CD4-positive, alpha-beta T cell treated with Interleukin-4 for 1 hour (primary cell): ENCODE measurements at places on chromosomes 13 and 19.
A peak's percentile ranks its signal among the peaks of the same experiment; 100 is the strongest.

- DNase-seq: peak; percentile 43
These were observed 232.2 kb downstream of the DLEU7 start for GRCh38 chr13:50611117-50611781.

- DNase-seq: peak; percentile 80
These were observed 25.7 kb upstream of the TPTE2 start for GRCh38 chr13:19586904-19587634.

GRCh38 chr19:19477705-19478383 is 37.5 kb downstream of the TSSK6 start:
- no peak for DNase-seq

GRCh38 chr19:18013210-18014111 is 5.5 kb downstream of the ARRDC2 start:
- DNase-seq: no peak

DNA sequence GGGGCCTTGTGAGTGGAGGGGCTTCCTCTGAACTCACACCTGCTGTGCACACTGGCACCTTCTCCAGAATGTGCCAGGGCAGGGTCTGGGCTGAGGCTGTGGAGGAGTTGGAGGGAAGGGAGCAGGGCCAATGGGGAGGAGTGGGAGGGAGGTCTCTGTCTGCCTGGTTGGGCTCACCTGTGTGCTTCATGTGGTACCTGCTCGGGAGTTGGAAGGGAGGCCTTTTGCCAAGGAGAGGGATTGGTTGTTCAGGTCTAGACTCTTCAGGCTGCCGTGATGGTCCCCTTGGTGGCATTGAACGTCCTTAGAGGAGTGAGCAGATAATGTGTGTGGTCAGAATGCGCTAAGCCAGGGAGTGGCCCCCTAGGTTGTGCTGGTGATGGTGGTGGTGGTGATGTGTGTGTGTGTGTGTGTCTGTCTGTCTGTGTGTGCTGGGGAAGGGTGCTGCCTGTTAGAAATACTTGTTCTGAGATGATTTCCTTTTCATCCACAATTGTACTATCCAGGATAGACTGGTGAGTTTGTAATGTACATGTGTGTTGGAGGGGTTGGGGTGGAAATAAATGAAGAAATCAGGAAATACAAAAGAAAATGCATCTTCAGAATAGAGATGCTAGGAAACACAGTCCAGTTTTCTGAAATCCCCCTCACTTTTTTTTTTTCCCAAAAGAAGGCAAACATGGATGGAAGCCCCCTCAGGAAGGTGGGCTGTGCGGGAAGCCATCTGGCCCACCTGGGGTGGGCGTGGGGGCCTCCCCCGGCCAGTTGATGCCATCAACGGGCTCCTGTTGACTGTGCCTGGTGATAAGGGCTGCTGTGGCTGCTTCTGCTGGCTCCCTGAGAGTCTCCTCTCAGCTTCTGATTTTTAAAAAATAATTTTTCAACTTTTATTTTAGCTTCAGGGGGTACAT is 140.5 kb upstream of the ZNF536 start:
- DNase-seq: no peak

GRCh38 chr13:74573654-74574053 is 439.4 kb upstream of the KLF12 start:
- DNase-seq: no peak

DNA sequence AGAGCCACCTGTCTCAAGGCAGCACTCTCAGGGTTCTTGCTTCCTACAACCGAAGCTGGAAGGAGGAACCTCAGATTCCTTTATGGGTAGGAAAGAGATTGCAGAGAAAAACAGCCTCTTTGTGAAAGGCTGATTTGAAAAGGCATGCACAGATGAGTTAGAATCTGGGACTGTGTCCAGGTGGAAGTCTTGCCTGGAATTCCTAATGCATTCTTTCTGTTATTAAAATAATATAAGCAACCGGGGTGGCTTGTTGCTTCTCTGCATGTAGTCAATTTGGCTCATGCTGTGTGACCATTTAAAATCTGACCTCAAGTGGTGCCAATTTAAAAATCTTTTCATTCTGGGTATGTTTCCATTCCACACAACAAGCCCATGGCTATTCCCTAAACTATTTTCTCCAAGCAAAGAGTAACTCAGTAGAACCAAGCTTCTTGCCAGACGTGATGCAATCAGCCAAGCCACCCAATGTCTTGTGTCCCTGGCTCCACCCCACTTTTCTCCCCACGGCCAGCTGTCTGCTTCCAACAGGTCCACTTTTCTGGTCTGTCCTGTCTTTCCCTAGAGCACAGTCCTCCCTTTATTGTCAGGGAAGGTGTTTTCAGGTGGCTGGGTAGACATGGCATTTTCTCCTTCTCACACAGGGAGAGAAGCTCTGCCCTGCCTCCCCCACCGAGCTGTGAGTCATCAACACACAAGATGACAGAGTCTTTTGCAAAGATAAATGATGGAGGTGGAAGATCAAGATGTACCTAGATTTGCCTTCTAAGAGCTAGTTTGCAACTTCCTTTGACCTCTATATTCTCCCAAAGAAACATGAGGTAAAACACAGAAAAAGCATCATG is 394.3 kb downstream of the FOXO1 start:
- DNase-seq: no peak

DNA sequence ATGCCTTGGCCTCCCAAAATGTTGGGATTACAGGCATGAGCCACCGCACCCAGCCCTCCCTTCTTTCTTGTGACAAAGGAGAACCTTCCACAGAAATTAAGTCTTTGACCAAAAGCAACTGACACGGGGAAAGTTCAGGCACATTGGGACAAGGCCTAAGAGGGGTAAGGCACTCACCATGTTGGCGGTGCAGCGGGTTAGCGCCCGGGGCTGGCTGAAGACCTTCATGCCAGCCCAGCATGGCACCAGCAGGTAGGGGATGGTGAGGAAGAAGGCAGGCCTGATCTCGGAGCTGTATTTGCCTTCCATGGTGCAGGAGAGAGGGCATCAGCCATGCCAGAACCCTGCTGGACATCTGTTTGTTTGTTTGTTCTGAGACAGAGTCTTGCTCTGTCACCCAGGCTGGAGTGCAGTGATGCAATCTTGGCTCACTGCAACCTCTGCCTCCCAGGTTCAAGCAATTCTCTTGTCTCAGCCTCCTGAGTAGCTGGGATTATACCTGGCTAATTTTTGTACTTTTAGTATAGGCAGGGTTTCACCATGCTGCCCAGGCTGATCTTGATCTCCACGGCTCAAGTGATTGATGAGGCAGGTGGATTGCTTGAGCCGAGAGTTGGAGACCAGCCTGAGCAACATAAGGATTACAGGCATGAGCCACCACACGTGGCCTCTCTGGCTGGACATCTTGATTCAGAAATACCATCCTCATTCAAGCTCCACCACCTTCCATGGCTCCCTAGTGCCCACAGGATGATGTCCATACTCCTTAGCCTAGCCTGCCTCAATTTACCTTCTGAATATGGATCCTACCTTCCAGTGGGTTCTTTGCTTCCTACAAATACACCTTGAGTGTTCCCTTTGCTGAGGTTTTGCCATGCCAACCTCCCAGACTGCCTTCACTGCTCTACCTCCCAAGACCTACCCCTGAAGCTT is 4.4 kb downstream of the TM6SF2 start:
- DNase-seq: no peak

GRCh38 chr13:110507678-110508381 is 53.7 kb downstream of the RAB20 start:
- no peak for DNase-seq

DNA sequence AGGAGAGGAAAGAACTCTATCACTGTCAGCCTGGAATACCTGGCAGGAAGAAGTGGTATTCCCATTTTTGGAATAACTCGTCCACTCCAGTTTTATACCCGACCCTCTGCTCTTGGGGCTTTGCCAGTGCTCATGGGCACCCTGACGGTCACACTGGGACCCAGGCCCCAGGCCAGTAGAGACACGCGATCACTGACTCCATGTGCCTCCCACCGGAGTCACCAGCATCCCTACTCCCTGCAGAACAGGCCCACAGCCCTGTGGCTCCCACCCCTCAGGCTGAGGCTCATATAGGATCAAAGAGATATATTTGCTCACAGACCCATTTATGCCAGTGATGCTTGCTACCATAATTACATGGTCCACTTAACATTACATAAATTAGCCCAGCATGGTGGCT is 3.5 kb downstream of the GRTP1 start:
- no peak for DNase-seq

GRCh38 chr19:51824281-51825005 is 29.5 kb downstream of the FPR3 start:
- DNase-seq: peak; percentile 69
